COR-L47 (cell line): ENCODE measurements at places on chromosomes 6 and 20.

DNA sequence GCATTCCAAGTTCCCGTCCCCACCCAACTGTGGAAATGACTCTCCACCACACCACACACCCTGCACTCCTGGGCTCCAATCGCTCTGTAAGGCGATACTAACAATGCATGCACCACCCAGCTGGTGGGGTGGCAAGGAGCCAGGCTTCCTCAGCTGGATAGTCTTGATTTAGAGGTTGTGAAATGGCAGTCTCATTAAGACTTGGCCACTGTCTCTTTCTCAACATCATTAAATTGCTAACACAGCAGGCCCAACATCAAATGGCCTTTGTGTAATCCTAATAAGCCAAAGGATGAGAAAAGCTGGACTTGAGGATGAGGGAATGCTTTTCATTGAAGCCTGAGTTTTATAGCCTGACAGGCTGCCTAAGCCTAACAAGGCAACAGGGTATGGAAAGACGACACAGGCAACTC is 223.7 kb downstream of the GMDS start:
- DNase-seq: peak; percentile 97

DNA sequence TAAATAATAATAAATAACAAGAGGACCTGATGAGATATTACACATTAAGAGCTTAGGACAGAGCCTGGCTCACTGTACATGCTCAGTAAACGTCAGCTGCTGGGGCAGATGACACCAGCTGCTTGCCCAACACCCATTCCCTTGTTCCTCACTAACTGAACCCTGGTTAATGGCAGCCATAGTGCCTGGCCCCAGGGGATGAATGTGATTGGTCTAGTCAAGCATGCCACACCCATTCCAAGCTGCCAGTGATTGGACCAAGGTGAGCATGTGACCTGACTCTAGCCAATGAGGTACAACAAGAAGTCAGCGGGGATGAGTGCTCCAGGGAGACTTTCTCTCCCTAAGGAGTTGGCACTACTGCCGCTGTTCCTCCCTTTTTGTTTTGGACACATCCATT is 85.1 kb upstream of the PTPN1 start:
- no peak for DNase-seq

GRCh38 chr6:46513533-46513932 is 22.3 kb upstream of the RCAN2 start:
- no peak for DNase-seq

DNA sequence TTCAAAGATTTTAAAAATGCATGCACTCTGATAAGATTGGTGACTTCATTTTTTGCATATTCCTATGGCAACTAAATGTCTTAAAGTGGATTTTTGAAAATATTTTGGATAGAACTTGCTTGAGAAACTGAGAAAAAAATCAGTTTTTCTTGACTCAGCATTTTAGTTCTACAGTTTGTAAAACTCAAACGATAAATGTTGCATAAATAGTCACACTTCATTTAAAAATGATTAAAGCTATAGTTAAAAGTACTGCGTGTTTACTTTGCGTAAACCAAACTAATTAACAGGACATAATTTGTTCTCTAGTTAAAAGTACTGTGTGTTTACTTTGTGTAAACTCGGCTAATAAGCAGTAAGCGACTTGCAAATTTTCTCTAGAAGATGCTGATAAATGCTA is 28.3 kb upstream of the MEI4 start:
- DNase-seq: no peak

- no peak for DNase-seq
Measured at GRCh38 chr6:4640139-4640538, 136.1 kb upstream of the CDYL start.

DNA sequence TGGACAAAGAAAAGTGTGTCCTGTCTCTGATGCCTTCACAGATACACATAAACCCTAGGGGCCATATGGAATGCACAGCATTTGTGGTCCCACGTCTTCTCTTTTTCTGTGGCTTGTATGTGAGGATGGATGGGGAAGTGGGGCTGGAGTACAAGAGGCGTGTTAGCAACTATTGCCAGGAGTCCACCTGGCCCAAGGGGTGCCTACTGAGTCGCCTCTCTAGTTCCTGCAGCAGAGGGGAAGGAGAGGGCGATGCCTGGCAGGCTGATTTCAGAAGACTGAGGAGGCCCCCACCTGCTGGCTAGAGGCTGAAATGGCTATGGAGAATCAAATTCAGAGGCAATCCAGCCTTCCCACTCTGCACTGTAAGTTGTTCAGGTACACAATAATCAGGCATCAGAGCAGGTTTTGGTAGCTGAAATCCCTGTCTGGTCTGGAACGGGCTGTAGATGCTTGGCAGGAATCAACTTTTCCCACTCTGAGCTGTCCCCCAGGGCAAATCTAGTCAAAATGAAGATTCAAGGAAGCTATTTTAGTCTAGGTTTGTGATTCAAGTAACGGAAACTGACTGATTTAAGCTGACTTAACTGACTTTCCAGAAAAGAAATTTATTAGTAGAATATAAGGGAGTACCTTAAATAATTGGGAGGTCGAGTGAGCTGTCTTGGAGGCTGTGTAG is 14.9 kb upstream of the PPARD start:
- peak; percentile 57 for DNase-seq

DNA sequence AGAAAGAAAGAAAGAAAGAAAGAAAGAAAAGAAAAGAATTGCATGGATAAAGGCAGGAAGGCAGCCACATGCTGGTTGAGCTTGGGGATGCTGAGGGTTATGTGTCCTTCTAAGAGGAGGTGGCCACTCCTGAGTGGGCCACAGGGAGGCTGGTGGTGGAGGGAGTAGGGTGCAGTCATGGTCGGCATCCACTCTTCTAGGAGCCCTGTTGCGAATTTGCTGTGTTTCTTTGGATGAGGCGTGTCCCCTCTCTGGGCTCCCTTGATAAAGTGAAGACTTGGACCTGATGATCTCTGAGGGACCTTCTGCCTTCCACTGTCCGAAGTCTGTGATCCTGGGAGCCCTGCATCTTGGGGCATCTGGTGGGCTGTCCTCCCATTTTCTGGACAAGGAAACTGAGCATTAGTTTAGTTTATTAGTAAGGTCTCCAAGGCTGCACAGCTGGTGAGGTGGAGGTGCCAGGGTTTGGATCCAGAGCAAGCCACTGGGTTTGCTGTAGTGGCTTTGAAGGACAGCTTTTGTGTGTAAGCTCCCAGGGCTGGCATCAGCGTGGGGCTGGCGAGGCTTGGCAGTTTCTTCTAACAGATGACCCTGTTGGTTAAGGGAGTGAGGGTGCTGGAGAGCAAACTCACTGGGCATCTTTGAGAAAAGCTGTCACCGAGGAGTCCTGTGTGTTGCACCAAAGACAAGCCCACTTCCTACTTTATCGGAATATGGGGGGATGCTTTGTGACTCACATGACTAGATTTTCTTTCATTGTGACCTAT is 4.3 kb downstream of the DLGAP4 start:
- DNase-seq: no peak

DNA sequence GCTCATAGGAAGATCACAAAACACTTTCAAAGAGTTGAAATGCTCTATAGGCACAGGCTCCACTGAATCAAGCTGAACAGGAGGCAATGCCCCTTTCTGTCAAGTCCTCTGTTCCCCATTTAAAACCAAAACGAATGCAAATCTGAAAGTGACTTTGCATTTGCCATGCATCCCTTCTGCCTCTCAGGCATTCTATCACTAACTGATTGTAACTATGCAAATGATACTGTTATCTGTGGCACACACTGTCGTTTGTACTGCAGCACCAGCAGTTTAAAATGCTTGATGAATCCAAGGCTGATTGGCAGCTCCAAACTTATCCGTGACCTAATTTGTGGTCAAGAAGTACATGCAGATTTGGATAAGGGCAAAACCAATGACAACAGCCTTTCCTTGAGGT is 1067.5 kb upstream of the MAP3K7 start:
- no peak for DNase-seq

DNA sequence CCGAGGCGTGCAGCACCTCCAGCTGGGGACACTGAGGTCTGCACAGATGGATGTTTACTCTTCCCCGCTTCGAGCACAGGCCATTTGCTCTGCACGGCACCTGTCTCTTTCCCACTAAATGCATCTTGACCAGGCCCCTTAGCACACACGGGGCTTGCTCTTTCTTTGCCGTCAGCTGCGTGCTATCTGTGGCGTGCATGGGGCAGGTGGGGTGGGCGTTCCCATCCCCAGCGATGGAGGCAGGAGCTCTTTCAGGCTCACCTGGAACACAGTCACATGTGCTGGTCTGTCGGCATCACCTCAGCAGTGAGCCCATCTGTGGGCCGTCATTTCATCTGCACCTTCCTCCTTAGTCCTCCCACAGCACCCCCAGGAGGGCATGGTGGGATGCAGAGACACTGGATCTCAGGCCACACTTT is 35.1 kb downstream of the RBM38 start:
- no peak for DNase-seq

DNA sequence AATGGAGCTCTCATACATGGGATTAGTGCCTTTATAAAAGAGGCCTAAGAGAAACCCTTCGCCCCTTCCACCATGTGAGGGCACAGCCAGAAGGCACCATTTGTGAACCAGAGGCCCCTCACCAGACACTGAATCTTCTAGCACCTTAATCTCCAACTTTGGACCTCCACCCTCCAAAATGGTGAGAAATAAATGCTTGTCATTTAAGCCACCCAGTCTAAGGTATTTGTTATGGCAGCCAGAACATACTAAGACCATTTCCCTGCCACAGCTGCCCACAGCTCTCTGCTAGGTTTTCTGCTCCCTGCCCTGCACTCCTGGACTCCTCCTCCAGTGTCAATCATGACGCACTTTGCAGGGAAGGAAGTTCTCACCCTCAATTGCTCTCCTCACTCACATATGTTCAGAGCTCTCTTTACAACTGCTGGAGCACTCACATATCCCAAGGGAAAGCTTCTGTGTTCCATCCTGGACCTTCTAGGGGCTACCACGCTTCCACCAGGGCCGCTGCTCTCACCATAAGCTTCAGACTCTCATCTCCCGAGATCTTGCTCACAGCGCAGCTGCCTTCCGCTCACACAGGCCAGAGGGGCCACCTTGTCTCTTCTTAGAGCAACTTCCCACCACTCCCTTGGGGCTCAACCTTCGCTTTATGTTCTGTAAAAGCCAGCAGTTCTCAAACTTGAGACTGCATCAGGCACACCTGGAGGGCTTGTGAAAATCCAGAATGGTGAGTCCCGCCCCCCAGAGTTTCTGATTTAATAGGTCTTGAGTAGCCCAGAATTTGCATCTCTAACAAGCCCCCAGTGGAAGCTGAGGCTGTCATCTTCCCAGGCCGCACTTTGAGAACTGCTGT is 1.6 kb upstream of the LY86 start:
- DNase-seq: no peak

- DNase-seq: no peak
Measured at GRCh38 chr20:11178946-11179654, 505.3 kb upstream of the JAG1 start.
